ENCODE measurements at places on chromosomes 6 and 20.

- no peak for DNase-seq
Observed at GRCh38 chr20:53195876-53196610, 223.9 kb downstream of the TSHZ2 start.

GRCh38 chr6:32128751-32129296 is 778 bp upstream of the ATF6B start:
- no peak for DNase-seq

- no peak for DNase-seq
Observed at GRCh38 chr20:63452821-63453523, 19.5 kb downstream of the KCNQ2 start.

GRCh38 chr20:40286975-40287531 is 402.0 kb downstream of the MAFB start:
- DNase-seq: no peak

GRCh38 chr6:209432-210103 is 82.7 kb upstream of the DUSP22 start:
- no peak for DNase-seq

DNA sequence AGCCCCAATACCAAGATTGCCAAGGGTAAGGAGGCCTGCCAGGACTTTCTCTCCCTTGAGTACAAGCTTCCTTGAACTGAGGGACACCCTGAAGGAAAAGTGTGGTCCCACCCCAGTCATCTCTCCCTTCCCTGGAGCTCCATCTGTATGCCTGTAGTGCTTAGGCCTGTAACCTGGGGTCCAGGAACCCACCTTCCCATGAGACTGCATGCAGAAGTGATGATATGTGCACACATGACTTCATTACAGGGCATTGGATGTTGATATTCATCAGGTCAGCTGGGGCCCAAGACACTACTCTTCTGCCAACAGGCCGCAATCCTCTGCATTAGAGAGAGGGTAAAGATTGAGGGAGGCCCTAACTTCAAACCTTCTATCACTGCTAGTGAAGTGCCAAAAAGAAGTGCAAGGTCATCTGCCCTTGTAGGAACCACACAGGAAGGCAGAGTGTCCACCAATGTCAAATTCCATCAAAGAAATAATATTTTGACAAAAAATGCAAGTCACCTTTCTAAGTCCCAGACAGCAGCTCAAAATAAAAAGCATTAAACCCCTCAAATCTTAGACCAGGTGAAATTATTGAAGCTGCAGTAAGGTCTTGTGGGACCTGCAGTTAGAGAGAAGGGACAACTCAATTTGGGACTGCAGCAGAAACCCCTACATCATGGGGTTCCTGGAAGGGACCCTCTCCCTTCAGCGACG is 5.1 kb downstream of the HLA-F start:
- DNase-seq: no peak

GRCh38 chr6:136471372-136471771 is 78.8 kb downstream of the MAP7 start:
- DNase-seq: no peak

- DNase-seq: no peak
Observed at GRCh38 chr20:51417250-51418136, 125.0 kb downstream of the NFATC2 start.

GRCh38 chr6:147392917-147393625 is 115.4 kb upstream of the SAMD5 start:
- no peak for DNase-seq

DNA sequence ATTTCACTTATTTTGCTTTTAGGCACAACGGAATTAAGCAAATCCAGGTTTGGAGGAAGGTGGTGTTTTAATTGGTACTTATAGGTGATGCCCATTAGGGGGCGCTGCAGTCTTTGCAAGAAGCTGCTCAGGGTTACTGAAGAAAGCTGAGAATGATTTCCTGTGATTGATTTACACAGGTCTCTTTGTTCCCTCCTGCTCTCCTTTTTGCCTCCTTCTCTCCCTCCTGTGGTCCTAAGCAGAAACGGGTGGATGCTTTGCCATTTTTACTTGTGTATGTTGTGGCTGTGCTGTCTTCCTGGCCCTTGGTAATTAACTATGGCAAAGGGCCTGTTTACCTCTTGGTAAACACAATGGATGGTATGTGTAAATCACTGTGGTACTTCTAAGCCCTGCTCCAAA is 97.8 kb downstream of the ANKS1A start:
- DNase-seq: peak; percentile 45

DNA sequence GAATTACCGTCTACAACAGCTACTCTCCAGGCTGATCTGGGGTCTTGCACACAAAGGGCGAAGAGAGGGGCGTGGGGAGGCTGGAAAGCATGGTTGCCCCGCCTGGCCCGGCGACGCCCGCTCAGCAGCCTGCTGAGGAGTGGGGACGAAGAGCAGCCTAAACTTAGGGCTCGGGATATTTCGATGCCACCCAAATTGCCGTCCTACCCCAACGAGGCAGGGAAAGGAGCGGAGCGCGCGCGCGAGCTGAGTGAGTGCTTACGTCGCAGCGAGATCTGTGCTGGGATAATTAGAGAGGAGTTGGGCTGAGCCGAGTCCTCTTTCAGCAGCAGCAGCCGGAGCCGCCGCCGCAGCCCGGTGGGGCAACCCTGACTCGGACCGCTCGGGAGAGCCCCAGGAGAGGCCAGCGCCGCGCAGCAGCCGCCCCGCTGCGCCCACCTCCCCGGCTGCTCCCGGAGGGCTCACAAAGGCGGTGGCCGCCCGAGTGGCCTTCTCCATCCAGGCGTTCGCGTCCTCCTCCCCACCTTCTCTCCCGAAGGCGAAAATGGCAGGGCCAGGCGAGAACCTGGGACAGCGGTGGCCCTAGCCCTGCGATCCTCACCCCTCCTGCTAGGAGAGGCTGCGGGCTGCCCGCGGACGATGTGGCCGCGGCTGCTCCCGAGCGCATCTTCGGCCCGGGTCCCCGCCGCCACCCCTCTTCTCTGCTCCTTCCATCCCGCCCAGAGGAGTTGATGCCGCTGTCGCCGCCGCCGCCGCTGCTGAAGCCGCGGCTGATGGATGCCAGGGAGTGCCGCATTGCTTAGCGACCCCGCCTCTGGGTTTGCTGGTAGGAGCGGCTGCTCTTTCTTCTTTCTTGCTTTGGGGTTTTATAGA is at the start of gene CLVS2:
Gene CLVS2, plus strand, starts transcription at position 315 of the 873 bp plus-strand sequence. CDS start 1,543 bp downstream, outside the sequence.
- DNase-seq: no peak

GRCh38 chr6:148446681-148447080 is 104.0 kb downstream of the SASH1 start:
- DNase-seq: no peak

DNA sequence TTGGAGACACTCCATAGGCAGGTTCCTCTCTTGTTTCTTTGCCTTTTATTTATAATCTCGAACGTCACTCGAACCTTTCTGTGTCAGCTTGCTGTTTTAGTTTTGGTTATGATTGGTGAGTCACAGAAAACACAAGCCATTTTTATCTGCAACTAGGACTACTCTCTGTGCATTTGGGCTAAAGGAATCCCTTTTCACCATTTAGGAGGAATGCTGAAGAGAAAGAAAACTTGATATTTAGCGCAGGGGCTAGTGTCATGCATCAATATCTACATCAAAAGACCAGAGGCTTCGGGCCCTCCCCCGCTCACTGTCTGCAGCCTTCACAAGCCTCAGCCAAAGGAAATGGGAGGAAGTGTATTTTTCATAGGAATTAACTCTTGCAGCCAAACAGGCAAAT is 507.8 kb upstream of the CITED2 start:
- DNase-seq: no peak

DNA sequence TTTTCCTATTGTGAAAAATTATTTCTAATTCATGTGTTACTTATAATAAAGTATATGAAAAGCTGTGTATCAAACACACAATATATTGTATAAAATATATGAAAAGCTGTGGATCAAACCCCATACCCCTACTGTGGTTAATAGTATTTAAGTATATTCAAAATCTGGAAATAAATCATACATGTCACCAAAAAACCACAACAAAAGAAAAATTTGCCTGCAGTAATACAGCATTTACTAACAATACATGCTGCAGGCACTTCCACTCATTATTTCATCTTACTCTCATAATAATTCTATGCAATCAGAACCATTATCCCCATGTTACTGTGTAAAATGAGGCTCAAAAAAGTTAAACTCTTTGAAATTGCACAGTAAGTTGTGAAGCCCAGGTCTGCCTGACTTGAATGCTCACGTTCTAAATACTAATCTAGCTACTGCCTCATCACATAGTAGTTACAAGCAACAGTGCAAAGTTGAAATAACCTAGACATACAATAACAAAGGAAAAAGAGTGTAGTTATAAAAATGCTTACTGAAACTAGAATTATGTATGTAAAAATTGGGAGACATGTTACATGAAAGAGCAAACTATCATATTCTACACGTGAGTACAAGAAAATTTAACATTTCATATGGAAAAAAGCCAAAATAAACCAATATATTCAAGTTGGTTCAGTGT is 61.7 kb downstream of the FAM217A start:
- DNase-seq: no peak

GRCh38 chr20:49630396-49630951 is 62.5 kb upstream of the PTGIS start:
- DNase-seq: no peak

GRCh38 chr6:117559299-117559698 is 43.0 kb downstream of the GOPC start:
- DNase-seq: no peak

DNA sequence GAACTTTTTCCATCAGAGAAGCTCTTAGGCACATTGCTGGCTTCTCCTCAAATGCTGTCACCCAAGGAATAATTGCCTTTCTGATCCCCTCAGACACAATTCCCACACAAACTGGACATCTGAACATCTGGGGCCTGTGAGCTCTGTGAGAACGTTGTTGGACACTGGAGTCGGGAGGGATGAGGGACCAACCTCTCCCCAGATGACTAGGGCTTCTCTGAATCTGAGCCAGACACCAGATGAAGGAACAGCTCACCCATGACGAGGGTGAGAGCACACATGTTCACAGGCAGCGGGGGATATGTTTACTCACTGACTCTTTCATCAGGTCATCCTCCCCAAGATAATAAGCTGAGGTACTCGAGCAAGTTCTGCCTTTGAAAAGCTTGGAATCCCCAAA is 283.9 kb upstream of the SUPT3H start:
- no peak for DNase-seq

DNA sequence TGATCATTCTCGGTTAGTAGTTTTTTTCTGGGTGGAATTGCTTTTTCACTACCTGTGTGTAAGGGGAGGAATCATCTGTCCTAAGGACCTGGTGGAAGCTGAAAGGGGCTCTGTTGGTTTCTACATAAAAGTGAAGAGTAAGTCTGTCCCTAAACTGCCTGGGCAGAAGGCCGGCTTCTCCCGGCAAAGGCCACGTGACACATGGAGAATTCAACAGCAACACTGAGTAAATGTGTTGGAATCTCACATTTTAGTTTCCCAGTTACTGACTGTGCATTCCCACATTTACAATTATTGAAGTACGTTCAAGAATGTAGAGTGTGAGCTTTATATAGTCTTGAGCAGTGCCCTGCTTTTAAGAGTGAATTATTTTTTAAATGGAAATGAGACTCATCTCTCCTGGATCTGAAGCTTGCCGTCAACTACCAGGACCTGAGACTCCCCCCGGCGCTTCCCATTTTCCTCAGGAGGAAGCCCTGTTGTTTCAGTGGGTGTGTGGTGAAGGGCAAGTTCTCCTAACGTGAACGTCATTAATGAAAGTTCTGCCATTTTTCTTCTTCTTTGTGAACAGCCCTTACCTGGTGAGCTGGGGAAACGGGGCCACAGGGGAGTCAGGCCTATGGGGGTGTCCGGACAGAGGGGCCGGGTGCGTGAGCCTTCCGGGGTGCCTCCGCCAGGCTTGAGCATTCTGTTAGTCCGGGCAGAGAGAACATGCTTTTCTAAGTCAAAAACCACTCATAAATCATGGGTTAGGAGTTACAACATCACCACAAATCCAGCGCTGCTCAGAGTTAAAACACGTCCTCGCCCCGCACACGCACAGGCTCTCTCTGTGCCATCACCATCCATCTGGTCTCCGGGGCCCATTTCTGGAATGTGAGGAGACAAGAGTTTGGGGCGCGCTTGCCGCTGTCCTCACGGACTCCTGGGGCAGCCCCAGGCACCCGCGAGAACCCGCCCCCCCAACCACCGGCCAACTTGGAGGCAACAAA is 56.6 kb upstream of the SMOC2 start:
- no peak for DNase-seq

DNA sequence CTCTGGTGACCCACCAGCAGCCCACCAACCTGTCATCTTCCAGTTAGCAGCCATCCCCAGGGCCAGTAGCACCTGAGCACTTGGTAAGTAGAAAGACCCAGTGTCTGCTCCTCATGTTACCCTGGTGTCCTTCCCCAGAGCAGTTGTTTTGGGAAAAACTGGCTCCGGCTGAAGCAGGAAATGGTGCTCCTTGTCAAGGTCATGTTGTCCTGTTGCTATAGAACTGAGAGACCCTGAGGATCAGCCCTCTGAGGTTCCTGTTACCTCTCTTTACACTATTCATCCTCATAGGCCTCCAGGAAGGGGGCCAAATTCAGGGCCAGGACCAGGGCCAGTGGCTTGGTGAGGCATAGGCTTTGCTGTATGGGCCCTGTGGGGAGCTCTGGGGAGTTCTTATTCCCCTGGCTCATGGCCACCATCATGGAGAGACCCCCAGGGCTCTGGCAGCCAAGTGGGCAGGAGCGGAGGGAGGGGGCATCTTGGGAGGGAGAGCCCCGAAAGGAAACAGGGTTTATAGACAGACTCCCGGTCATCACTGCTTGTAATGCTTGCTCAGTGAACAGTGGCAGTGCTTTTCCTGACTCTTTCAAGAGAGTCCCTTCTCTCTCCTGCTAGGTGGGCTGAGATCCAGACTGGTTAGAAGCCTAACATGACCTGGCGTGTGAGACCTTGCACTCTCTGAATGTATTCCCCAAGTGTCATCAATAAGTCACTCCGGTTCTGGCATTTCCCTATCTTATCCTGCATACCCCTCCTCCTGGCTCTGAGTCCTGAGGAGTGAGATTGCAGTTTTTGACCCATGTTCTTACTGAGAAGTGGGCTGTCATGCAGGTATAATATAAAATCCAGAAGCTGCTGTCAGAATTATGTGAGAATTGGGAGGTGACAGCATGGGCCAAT is 50.7 kb downstream of the PPARD start:
- no peak for DNase-seq

DNA sequence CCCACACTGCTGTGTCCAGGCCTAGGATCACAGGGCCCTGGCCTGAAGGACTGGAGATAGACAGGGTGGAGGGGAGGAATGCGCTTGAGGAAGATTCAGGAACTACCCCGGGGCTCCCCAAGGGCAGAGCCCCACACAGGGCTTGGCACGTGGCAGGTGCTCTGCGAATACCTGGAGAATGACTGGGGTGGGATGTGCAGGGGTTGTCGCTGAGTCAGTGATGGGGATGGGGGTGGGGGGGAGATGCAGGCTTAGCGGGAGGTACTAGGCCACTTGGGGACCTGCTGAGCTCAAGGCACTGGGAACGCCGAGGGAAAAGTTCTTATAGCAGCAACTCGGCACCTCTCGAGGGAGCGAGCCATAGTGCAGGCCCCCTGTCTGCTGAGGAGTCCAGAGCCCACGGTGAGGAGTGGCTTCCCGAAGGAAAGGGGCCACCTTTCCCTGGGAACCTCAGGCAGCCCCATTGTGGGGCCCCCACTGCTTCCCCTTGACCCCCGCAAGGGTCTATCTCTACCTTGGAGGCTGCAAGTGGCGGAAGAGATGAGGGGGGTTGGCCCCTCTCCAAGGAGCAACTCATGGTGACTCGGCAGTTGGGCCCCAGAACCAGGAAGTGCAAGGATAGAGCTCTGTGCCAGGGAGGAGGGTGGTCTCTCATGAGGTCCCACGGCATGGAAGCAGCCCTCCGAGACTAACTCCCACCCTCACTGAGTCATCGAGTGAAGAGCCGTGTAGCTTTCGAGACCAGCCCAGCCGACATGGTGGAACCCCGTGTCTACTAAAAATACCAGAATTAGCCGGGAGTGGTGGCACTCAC is 33.1 kb downstream of the SRC start:
- no peak for DNase-seq
